ENCODE measurements at places on chromosomes 13 and 19.

- peak; percentile 72 for DNase-seq
Measured at GRCh38 chr13:110047496-110047895, 259.5 kb downstream of the COL4A1 start.

DNA sequence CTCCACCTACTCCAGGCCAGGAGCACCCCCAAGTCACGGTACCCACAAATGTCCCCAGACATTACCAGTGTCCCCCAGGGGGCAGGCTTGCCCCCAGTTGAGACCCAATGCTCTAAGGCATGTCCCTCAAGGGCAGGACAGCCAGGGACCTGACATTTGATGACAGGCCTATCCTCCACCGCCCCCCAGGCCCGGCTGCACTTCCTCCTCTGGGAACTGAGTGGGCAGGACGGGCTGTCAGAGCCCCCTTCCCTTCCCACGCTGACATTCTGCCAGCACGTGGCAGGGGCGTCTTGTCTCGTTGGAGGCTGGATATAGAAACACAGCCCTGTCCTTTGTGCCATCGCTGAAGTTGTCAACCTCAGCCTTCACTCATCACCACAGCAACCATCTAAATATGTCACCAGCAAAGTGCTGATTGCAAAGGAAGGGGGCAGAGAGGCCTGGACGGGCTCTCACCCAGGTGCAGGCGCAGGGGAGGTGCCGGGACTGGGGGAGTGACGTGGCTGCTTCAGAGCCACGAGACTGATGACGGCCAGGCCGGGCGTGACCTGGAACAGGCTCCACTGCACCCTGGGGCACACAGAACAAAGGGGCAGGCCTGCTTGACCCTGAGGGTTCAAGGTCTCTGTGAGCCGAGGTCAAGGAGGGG lies 38.4 kb downstream of the GNG7 start:
- DNase-seq = no peak

DNA sequence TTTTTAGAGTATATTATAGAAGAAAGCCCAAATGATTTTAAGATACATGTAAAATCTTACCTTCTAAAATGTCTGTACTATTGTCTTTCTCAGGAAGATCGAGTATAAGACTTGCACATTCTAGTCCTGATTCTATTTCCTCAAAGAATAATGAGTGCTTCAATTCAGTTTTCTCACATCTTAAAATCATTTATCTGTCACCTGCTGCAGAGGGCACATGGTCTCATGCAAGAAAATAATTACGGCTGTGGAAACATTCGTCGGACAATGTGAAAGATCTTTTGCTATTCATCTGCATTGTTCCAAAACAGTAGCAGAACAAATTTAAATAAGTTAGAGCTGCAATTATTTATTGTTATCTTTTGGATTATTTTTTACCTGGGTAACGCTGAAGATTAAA lies 1403.5 kb downstream of the PCDH9 start:
- no peak for DNase-seq

GRCh38 chr13:19567820-19568534 lies 6.6 kb upstream of the TPTE2 start:
- no peak for DNase-seq

- no peak for DNase-seq
Measured at GRCh38 chr13:31504918-31505317, 234.4 kb upstream of the RXFP2 start.

DNA sequence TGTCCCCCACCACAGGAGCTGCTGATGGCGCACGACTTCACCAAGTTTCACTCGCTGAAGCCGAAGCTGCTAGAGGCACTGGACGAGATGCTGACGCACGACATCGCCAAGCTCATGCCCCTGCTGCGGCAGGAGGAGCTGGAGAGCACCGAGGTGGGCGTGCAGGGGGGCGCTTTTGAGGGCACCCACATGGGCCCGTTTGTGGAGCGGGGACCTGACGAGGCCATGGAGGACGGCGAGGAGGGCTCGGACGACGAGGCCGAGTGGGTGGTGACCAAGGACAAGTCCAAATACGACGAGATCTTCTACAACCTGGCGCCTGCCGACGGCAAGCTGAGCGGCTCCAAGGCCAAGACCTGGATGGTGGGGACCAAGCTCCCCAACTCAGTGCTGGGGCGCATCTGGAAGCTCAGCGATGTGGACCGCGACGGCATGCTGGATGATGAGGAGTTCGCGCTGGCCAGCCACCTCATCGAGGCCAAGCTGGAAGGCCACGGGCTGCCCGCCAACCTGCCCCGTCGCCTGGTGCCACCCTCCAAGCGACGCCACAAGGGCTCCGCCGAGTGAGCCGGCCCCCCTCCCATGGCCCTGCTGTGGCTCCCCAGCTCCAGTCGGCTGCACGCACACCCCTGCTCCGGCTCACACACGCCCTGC lies 4.4 kb upstream of the NOP53 start:
- DNase-seq = no peak

DNA sequence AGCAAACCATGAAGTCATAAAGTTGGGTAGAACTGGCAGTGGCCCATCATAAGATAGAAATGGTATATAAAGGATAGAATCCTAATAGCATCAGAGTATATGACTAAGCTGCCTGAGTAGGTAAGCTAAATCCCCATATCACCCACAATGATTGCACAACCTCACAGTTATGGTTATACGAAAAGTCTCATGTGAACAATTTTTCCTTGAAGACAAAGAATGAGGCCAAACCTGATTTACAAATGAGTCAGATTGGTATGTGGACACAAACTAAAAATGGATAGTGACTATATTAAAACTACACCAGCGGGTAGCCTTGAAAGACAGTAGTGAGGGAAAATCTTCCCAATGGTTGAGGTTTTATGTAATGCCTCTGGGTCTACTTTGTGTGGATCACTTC lies 40.9 kb upstream of the UFM1 start:
- DNase-seq = peak; percentile 15

Measured in H4 (cell line).